ENCODE measurements at places on chromosomes 7 and 10.

DNA sequence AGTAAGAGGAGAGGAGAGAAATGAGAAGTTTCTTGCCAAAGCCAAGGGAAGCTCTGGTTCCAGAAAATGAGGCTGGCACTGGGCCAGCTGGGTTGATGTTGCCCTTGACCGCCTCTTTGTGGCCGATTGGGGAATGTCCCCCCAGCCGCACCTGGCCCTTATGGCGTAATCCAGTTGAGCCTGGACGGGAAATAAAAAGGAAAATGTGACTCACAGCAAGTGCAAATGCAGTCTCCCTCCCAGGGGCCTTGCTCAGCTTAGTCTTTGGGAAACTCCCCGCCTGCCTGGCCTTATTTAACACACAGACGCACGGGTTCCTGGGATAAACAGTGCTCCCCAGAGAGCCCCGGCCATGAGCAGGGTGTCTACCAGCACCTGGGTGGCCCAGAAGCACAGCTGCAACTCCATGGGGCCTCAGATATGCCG, 174.8 kb downstream of the KIAA1217 start:
- peak; percentile 61 for DNase-seq

DNA sequence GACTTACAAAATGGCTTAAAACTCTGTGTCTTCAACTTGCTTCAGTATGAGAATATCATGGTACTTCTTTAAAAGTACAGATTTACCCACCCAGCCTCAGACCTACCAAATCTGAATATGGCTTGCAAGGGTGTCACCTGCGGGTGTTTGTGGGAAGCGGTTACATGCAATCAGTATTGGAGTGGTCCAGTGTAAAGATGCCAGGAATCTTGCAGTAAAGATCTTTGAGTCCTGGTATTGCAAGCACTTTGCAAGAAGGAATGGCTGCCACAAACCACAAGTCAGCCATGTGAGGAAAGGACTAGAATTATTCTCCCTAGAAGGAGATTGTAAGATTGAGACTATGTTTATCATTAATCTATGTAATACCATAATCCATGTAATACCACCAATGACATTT, 115.1 kb downstream of the PON1 start:
- DNase-seq, result no peak

- DNase-seq, result no peak
These were observed 133.2 kb downstream of the CUX1 start for GRCh38 chr7:101950450-101951119.

DNA sequence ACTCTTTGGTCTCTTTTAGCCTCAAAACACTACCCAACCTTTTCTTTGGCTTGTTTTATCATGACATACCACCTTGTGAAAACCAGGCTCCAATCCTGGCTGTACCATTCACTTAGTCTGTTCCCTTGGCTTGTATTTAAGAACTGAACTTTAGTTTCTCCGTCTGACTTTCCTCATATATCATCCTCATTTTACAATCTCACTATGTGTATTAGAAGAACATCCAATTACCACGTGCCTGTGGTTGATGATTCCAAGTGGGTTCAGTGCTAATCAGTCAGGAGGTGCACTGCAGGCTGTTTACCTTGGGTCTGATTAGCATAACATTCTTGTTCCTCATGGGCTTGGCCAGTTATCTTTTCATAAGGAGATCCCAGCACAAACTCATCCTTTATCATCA, 144.8 kb upstream of the KLF14 start:
- no peak for DNase-seq

GRCh38 chr10:613271-614138, 76.0 kb downstream of the DIP2C start:
- no peak for DNase-seq

- DNase-seq, result no peak
These were observed 40.7 kb upstream of the TOMM7 start for GRCh38 chr7:22863156-22863899.
